Stimulated activated naive CD8-positive, alpha-beta T cell treated with anti-CD3 and anti-CD28 coated beads, Interleukin-15, Interleukin-2, amounts not matched to agents 100 U/mL and 50 U/mL, for 24 hours (primary cell): ENCODE measurements at places on chromosomes 16 and 17.

DNA sequence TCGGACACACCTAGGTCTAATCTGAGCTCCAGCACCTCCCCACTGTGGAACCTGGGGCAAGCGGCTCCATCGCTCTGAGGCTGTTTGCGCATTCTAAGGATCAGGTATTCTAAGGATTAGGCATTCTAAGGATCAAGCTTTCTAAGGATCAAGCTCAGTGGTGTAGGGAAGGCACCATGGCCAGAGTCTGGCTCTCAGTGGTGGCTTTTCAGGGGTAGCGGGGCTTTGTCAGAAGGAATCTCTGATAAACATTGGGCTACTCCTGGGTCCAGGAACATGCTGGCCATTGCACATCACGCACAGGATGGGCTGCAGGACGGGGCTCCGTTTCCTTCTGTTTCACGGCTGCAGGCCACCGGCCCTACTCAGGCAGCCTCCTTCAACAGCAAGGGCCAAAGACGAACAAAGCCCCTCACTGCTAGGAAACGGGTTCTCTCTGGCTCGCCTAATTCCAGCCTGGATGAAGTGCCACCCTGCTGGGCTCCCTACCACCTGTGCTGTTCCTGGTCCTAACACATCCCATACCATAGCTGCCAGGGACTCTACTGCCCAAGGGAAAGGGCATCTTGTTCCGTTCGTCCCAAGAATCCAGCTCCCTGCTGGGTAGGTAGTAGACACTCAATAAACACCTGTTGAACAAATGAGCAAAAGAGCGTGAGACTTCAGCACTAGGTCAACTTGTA, 5.5 kb downstream of the C1QTNF1 start:
- DNase-seq: no peak

DNA sequence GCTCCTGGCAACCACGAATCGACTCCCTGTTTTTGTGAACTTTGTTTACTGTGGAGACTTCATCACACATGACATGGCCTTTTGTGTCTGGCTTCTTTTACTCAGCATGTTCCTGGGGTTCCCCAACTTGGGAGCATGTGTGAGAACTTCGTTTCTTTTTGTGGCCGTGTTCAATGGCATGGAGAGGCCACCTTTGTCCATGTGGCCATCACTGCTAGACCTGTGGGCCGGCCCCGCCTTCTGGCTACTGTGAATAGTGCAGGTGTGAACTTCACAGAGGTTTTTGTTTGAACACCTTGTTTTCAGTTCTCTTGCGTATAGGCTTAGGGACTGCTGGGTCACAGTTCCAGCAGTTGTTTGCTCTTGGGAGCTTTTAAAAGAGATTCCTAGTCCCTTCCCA, 5.7 kb upstream of the SLC38A8 start:
- no peak for DNase-seq

DNA sequence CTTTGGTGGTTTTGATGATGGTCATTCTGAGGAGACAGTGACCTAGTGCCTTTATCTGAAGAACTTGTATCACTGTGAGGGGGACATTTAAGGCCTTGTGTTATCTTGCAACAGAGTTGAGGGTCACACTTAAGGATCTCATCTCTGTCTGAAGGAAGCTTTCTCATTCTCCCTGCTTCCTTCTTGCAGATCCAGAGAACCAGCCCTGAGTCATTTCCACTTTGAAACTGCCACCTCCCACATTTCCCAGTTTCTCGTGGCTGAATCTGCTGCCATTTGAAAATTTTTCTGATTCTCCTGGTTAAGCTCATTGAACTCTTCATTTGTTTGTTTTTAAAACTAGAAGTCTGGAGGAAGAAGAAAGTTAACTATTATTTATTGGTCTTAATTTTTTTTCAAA, 190.2 kb upstream of the CDH11 start:
- DNase-seq: no peak

DNA sequence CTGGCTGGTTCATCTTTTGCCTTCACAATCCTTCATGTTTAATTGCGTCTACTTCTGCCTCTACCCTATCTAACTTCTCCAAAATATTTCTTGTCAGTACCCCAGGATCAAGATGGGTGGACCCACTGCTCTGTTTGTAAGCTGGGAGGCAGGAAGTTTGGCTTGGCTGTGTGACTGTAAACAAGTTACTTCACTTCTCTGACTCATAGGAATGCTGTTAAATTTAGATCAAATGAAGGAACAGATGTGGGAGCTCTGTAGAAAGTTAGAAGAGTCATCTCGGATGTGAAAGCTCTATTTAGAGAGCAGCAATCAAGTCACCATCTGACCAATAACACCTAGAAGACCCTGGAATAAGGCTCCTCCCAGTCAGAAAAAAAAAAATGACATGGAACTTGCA, 55.2 kb upstream of the MRTFB start:
- DNase-seq: no peak

DNA sequence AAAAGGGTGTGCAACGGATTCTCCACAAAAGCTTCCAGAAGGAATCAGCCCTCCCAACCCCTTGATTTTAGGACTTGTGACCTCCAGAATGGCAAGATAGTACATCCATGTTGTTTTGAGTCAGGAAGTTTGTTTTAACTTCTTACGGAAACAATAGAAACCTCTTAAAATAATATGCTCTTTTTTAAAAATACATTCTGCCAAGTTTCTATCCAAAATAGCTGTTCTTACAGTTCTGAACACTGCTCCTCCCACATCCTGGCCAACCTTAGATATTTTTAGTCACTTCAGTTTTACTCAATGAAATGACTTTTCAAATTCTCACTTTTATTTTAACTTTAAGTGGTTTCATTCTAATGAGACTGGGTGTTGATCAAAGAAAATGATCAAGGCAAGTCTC, 156.4 kb downstream of the ZNF18 start:
- no peak for DNase-seq

GRCh38 chr16:11689031-11689840, 21.0 kb downstream of the SNN start:
- DNase-seq: no peak

DNA sequence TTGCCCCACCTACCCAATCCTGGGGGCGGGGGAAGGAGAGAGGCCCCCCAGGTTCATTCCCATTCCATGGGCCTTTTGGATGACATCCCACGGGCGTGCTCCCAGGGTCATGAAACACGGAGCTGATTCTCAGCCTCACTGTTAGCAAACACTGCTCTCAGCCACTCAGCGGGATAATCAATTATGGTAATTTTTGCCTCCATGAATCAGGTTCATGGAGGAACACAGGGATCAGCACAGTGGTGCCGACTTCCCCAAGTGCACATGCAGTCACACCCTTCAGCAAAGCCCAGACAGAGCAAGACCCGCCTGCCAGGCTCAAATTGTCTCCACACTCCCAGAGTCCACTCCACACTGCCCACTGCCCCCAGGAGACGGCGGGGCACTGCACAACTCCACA, 164.6 kb downstream of the ENGASE start:
- no peak for DNase-seq

- no peak for DNase-seq
Observed at GRCh38 chr16:86063760-86064405, 164.9 kb downstream of the IRF8 start.

GRCh38 chr17:54425671-54426070, 475.0 kb upstream of the TOM1L1 start:
- DNase-seq: no peak

DNA sequence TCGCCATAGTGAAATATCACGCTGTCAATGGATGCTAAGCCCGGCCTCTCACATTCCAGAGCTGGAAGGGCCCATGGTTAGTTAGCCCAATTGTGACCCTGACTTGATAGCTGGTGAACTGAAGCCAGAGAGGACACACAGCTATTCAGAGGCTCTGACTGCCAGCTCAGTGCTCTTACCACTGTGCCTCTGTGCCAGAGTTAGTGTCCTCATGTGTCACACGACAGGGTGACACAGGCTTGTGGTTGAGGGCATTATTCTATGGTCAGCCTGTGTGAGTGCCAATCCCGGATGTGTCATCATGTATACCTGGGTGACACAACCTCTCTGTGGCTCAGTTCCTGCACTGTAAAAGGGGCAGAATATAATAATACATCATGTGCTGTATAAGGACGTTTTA, 2.5 kb upstream of the MT1X start:
- DNase-seq: no peak

DNA sequence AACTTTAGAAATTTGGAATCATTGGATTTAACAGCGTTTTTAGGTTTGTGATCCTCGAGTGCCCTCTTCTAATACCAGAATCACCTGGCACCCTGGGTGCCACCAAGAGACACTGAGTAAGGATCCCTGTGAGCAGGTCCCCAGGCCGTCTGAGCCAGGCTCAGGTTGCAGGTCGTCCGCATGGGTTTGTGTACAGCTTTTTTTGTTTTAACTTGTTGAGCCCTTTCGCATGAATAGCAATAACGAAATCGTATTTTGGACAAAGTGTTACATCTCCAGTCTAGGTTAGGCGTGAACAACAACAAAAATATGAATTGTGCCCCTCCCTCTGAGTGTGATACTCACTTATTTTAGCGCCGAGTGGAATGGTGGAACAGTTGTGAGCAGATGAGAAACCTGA, 10.9 kb downstream of the USP10 start:
- no peak for DNase-seq

DNA sequence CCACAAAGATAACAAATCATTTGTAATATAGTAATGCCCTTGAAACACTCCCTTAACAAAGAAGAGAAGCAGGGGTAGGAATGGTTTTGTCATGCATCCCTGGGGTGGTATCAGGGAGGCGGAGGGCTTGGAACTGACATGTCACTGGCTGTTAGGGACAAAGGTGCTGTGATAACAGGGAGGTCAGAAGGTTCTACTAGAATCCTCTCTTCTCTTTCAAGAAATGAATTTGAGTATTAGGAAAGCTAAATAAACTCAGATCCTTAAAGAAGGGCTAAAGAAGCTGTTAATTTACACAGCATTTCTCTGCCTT, 65.4 kb upstream of the ADAMTS18 start:
- no peak for DNase-seq

DNA sequence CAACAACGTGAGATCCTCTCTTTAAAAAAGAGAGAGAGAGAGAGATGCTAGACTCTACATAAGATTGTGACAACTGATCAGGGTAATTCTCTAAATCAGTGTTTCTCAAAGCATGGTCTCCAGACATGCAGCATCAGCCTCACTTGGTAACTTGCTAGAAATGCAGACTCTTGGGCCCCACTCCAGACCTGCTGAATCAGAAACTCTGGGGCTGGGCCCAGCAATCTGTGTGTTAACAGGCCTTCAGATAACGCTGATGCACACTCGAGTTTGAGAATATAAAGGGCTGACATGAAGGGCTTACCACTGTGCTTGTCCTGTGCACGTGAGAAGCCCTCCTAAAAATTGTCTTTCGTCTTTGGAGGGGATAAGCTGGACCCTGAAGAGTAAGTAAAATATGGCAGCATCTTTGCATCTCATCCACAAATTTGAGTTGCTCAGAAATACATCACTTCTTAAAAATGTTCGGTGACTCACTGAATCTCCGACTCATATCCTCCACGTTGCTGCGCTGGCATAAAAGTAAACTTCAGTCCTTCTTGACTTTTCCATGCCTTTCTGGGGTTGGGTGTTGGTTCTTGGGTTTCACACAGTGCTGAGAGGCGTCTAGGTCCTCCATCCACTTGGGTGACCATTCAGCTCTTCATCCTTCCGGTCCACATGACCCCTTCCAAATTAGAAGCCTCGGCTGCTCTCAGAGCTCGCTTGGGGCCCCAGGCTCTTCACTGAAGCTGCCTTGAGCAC, 26.1 kb upstream of the KDM8 start:
- peak; percentile 38 for DNase-seq

- peak; percentile 21 for DNase-seq
Observed at GRCh38 chr16:3881499-3881990, 1.0 kb upstream of the CREBBP start.

- no peak for DNase-seq
Observed at GRCh38 chr17:3722716-3723115, 987 bp upstream of the HASPIN start.

DNA sequence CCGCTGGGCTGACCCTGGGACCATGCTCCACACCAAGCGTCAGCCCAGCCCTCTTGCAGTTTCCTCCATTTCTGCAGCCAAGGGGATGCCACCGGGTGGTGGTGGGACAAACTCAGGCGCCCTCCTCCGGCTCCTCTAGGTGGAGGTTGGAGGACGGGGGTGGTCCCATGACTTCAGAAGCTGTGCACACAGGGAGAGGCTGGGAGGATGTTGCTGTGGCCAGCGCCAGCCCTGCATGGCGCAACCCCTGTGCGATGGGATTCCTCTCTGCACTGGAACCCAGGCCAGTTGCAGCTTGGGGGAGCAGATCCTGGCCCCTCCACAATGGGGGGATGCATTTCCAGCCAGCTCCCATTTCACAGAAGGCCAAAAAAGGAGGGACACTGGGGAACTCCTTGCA, 246.5 kb downstream of the C16orf95 start:
- no peak for DNase-seq

- peak; percentile 30 for DNase-seq
Observed at GRCh38 chr17:68383443-68384321, 73.6 kb downstream of the WIPI1 start.

DNA sequence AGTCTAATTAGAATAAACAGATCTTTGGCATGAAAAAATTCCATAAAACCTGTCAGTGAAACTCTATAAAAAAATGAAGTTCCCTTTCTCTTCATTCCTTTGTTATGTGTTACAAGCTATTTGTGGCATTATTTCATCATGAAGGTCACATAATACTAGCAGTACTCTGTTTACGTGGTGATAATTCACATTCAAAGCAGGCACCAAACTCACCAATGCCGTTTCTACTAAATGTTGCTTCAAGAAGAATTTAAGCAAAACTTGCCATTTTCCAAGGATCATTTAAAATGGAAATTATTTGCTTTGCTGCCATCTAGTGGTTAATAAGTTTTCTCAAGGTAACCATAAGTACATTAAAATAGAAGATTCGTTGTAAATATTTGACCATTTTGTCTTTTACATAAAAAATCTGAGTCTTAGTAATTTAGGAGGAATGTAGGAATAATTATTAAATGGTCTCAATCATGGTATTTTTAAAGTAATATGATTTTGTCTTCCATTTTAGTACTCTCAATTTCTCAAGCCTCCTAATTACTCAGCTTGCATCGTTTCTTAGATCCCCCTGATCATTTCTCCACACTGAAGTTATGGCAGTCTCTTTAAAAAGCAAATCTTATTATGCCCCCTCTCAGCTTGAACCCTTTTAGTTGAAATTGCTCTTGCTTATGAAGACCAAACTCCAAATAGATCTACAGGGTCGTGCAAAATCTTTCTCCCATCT, 80.8 kb downstream of the OMG start:
- DNase-seq: no peak

- no peak for DNase-seq
Observed at GRCh38 chr16:3514621-3515020, 13.8 kb downstream of the CLUAP1 start.

GRCh38 chr17:47877368-47878034, 18.5 kb upstream of the SP2 start:
- DNase-seq: no peak

GRCh38 chr17:5164436-5164835, 27.2 kb downstream of the ZNF594 start:
- DNase-seq: no peak

- DNase-seq: no peak
Observed at GRCh38 chr17:57485916-57486881, 229.9 kb downstream of the MSI2 start.

- DNase-seq: no peak
Observed at GRCh38 chr17:10600571-10600970, 51.1 kb upstream of the MYH2 start.

- no peak for DNase-seq
Observed at GRCh38 chr16:57935904-57936303, 35.0 kb downstream of the CNGB1 start.
